Heart left ventricle (tissue), 16 donors: ENCODE measurements at places on chromosomes 12 and 14. TPM values are rescaled to one million over a fixed set of nuclear protein-coding genes. Genes with fewer than 3 reads are reported as not detected.

The SDR9C7 gene
- not detected for polyA plus RNA-seq

The ACSM4 gene
- not detected for polyA plus RNA-seq

The C12orf50 gene
- 0.10 TPM for polyA plus RNA-seq

The NKX2-1 gene
- polyA plus RNA-seq: not detected

DNA sequence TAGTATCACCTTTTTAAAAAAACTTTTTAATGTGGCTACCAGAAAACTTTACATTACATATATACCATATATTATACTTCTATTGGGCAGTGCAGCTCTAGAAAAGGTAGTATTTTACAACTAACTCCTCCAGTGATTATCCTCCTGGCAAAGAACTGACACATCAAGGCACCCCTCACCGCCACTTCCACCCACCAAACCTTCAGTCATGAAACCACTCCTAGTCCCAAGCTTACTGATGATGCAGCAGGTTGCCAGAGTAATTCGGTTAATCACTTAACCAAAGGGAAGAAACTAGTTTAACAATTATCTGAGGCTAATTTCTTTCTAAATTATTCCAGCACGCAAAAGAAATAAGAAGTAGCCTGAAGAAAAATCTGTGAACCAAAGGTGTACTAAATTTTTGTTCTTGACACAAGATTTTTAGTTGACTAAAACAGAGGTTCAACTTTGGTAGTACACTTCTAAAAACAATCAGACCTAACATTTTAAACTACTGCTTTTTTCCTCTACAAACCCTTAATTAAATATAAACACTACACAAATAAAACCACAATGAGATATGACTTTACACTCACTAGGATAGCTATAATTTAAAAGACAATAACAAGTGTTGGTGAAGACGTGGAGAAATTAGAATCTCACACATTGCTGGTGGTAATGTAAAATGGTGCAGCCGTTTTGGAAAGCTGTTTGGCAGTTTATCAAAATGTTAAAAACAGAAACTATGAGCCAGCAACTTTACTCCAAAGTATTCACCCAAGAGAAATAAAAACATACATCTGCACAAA lies 16.7 kb downstream of the SPPL3 start:
- no peak for DNase-seq

- DNase-seq: no peak
These were observed 119.5 kb upstream of the RTL1 start for GRCh38 chr14:101022916-101023435.

DNA sequence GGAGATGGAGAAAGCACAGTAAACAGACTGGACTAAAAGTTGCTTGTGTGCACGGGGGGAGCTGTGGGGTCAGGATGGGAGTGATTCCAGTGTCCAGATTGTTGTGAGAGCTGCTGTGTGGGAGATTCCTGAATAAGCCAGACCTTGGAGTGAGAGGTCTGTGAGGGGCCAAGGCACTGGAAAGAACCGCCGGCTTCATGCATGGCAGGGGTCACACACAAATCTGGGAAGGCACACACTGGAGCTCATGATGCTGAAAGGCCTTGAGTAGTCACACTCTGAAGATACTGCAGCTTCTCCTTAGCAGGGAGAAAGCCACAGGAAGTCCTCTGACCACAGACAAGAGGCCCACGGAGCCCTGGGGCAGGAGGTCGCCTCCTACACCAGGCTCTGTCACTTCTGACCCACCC lies 23.1 kb downstream of the ADCY6 start:
- no peak for DNase-seq

DNA sequence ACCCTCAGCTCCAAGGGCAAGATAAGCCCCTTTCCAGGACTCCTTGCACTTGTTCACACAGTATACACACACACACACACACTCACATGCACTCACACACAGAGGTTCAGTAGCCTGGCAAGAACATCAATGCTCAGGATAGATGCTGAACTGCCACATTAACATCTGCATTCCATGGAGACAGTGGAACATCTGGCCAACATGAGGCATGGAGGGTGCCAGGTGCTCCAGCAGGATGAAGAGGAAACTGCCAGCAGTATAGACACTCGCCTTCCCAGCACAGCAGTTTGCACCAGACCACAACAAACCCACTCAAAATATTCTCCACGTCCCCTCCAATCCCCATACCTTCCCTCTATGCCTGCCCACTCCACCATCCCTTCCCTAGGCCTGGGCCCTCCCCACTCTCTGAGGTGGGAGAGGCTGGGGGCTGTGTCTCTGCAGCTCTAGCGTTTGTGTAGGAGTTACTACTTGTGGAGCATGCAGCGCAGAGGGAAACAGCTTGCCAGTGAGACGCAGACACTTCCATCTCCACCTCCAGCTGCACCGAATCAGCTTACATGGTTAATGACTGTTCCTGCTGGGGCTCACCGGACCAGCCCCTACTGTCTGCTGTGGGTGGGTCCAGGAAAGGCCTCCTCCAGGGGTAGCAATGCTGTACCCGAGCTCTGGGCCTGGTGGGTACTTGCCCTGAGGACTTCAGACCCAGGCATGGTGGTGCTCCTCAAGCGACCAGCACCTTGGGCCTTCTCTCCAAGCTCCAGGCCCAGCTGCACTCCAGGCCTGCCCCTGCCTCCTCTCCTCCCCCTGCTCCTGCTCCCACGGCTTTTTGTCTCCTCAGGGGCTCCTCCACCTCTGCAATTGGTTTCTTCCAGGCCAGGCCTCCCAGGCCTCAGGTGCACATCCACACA lies 18.6 kb upstream of the PLEKHG3 start:
- no peak for DNase-seq

DNA sequence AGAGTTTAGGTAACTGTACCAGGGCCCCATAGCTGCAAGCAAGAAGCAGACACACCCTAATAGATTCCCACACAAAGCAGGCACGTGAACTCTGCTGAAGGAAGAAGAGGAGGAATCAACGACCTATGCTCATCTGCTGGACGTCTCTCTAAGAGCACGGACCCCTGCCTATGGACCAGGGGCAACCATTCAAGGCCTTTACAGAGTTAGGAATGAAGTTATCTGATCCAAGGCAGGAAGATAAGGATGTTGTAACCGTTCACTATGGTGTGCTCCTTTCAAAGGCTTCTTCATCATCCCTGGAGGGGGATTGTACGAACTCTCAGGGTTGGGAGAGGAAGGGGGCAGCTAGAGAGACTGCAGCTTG lies 141.6 kb upstream of the PARP11 start:
- DNase-seq: no peak

GRCh38 chr14:89444044-89444443 lies 27.0 kb upstream of the FOXN3 start:
- DNase-seq: no peak

GRCh38 chr12:112904571-112904970 lies 2.2 kb upstream of the OAS1 start:
- DNase-seq: no peak

- DNase-seq: no peak
These were observed 157.3 kb upstream of the NOS1 start for GRCh38 chr12:117518594-117519270.

- no peak for DNase-seq
These were observed 131.3 kb downstream of the PHLDA1 start for GRCh38 chr12:75900226-75900625.

DNA sequence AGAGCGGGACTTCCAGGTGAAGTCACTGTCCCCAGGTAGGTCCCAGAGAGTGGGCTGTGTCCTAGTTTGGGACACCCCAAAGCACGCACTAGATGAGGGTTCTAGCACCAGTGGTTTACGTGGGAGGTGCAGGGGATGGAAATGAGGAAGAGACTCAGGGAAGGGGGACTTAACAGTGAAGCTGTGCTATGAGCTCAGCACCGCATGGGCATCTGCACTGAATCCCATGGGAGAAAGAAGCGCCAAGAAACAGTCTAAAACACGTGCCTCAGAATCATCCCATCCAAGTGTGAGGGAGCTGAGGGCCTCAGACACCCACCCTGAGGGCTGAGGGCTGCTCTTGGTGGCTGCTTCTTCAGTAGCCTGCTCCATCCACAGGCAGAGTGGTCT lies 71.5 kb upstream of the ZFP36L1 start:
- DNase-seq: no peak

DNA sequence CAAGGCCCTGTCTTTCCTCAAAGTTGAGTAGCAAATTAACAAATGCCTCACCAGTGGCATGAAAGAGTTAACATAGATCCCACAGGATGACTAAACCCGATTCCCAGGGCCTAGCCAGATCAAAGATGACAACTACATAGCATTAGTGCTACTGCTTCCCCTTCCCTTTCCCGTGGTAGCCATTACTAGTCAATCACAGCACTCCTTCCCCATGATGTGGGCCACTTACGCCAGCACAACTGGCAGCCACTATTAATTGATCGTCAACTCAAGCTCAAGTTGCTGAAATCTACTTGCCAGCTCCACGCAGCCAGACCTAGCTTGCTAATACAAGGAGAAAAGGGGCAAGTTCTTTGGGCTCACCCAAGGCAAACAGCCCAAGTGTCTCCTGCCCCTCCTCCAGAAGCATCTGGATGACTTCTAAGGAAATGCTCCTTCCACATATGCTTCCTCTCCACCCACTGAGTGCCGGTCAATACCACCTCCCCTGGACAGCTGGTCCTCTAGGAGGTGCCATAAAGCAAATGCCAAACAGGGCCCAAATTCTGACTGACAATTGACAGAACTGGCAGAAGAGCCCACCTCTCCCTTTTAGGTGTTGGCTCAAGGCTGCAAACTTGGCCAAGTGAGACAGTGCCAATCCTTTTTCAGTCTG lies 72.6 kb downstream of the NUAK1 start:
- no peak for DNase-seq
